ENCODE measurements at places on chromosomes 6 and 20.

GRCh38 chr6:170110201-170111140 lies 180.4 kb downstream of the DLL1 start:
- DNase-seq: peak; percentile 13

- DNase-seq: no peak
Observed at GRCh38 chr6:87653074-87653962, 48.7 kb downstream of the AKIRIN2 start.

DNA sequence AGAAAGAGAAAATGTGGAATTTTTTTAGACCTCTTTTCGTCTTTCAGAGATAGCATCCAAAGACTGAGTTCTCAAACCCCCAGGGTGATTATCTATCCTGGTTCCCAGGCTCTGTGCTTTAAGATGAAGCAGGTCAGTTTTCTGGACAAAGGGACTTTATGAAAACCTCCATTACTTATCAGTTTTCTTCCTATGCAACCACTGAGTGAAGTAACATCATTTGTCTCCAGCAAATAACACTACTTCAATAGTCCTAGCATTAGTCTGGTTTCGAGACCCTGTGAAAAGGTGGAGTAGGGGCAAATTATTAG lies 18.3 kb upstream of the HLA-DRB1 start:
- DNase-seq: no peak

GRCh38 chr6:165931675-165932074 lies 236.0 kb downstream of the TBXT start:
- DNase-seq: no peak

DNA sequence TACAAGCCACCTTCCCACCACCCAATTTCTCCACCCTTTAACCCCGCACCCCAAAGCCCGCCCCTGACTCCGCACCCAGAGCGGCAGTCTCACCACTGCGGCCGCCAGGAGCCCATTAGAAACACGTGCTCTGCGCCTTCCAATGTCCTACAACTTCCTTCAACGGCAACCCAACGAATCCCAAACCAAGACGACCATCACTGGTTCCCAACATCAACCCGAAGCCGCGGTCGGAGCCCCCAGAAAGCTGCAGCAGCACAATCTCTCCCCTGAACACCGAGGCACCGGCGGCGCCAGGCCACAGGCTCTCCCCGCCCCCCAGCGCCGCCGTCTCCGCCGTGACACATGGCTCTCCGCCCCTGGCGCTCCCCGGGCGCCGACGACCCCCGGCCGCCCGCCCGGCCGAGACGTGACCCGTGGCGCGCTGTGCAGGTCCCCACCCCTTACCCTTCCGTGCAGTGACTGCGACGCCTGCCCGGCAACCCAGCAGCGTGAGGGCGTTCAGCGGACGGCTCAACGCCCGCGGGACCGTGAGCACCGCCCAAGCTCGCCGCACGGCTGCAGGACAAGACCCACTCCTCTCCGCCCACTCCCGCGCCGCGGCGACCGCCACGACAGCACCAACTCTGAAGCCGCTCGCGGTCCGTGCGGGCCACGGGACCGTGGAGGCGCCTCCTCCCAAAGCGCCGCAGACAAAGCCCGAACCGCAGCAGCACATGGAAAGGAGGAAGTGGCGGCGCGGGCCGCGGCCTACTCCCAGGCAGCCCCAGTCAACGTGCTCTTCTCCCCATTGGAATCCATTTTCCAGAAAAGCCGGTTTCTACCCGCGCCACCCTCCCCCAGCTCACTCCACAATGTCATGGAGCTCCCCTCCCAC lies 551 bp downstream of the SYNCRIP start:
- DNase-seq: peak; percentile 62

- DNase-seq: no peak
Observed at GRCh38 chr20:57671072-57671391, 38.8 kb downstream of the PMEPA1 start.

GRCh38 chr6:105941621-105942412 lies 144.3 kb upstream of the PRDM1 start:
- DNase-seq: no peak

DNA sequence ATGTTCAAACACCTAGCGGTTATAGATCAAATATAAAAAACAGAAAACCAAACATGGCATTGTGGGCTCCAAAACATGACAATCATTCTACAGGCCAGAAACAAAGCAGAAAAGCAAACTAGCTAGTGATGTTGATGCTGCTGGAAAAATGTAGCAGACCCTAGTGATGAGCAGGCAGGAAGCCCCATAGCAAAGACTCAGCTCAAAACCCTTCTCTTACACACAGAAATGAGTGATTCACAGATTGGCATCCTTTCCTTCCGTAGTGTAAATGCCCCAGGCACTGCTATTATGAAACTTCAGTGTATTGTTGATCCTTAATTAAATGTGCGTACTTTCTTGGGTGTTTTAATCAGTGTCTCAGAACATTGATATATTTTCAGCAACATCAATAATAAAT lies 425.1 kb downstream of the UTRN start:
- no peak for DNase-seq

- no peak for DNase-seq
Observed at GRCh38 chr20:3171391-3172125, 1.8 kb downstream of the LZTS3 start.

DNA sequence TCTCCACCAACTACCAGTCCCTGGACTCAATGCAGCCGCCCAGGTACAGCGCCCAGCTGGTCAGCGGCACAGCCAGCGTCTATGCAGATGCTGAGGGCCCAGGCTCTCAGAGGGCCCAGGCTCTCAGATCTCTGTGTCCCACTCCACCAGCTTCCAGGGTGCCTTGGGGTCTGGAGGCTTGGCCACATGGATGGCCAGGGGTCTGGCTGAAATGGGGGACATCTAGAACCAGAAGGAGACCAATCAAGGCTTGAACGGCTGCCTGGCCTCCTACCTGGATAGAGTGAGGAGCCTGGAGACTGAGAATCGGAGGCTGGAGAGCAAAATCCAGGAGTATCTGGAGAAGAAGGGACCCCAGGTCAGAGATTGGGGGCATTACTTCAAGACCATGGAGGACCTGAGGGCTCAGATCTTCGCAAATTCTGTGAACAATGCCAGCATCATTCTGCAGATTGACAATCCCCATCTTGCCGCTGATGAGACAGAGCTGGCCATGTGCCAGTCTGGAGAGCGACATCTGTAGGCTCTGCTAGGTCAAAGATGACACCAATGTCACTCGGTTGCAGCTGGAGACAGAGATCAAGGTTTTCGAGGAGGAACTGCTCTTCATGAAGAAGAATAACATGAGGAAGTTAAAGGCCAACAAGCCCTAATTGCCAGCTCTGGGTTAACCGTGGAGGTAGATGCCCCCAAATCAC lies 44.1 kb upstream of the GRM4 start:
- peak; percentile 58 for DNase-seq

GRCh38 chr6:35922139-35922554 lies 1.2 kb upstream of the SRPK1 start:
- no peak for DNase-seq

- no peak for DNase-seq
Observed at GRCh38 chr6:1267790-1268762, 43.8 kb upstream of the FOXQ1 start.

GRCh38 chr6:45630314-45630713 lies 252.6 kb upstream of the SUPT3H start:
- DNase-seq: no peak

DNA sequence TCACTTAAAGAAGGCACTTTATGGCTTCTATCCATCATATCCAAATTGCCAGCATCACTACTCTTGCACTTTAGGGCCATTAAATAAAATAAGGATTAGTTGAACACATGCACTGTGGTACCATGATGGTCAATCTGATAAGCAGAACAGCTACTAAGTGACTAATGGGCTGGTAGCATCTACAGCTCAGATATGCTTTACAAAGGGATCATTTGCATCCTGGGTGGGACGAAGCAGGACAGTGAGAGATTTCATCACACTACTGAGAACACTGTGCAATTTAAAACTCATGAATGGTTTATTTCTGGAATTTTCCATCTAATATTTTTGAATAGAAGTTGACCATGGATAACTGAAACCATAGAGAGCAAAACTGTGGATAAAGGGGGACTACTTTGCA lies 25.1 kb upstream of the ZSCAN9 start:
- DNase-seq: no peak

GRCh38 chr20:31906001-31906400 lies 35.6 kb downstream of the TTLL9 start:
- DNase-seq: no peak

All from stimulated activated CD4-positive, alpha-beta T cell treated with anti-CD3 and anti-CD28 coated beads, Interleukin-2, amount 100 ng/mL, for 24 hours (primary cell).